Hepatocyte (in vitro differentiated cells): ENCODE measurements at places on chromosomes 1 and 21.

- no peaks in the 10 kb centered on the region for H3K27me3 ChIP-seq
- H3K36me3 ChIP-seq: no peaks in the 10 kb centered on the region
- DNase-seq: no peak
These were observed 261.2 kb upstream of the NR5A2 start for GRCh38 chr1:199766218-199766792.

GRCh38 chr1:125064481-125064880 lies 3879.7 kb downstream of the SRGAP2C start:
- no peak for DNase-seq
- no peak overlapping the region for H3K4me3 ChIP-seq
- H3K27me3 ChIP-seq: no peaks in the 10 kb centered on the region
- H3K4me1 ChIP-seq: no peaks in the 10 kb centered on the region

GRCh38 chr1:235160383-235160956 lies 580 bp downstream of the RBM34 start:
- H3K4me3 ChIP-seq: peak overlapping the region; percentile 73
- H3K4me1 ChIP-seq: peaks cover 19% of the 10 kb centered on the region
- no peaks in the 10 kb centered on the region for H3K27me3 ChIP-seq
- H3K27ac ChIP-seq: peak overlapping the region; percentile 93
- DNase-seq: no peak

DNA sequence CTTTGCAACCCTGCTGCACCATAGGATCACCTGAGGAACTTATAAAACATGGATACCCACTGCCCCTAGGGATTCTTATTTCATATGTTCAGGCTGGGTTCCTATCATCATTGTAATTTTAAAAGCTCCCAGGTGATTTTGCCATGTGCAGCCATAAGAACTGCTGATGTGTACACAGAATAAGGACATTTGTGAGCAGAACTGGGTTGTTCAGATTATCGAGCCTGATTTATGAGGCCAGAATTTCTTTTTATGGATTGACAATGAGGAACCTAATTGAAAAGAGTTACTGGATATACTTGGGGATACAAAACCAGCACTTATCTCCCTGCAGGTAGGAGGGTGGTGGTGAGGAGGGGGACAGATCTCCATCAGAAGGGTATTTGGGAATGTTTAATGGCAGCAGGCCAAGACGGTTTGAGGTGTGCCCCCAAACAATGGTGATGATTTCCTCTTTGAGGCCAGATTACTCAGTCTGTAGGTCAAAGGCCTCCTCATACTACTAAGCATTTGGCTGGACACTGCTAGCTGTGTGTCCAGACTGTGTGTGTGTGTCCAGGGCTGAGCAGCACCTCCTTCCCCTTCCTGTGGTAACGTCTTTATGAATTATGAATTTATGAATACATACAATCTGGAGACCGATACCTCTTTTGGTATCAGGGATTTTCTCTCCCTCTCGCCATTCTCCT lies 18.9 kb downstream of the NOS1AP start:
- peaks cover 10% of the 10 kb centered on the region for H3K4me1 ChIP-seq
- no peak for DNase-seq
- H3K36me3 ChIP-seq: no peaks in the 10 kb centered on the region
- H3K4me3 ChIP-seq: no peak overlapping the region
- no peaks in the 10 kb centered on the region for H3K27me3 ChIP-seq
